Liver (tissue), 10 donors: ENCODE measurements at places on chromosomes 3 and 15. TPM values are rescaled to one million over a fixed set of nuclear protein-coding genes. Genes with fewer than 3 reads are reported as not detected.

ADAMTS9 gene
- 13.5 TPM for total RNA-seq

DYNLT2B gene
- 1.1 TPM for total RNA-seq

DTX3L gene
- 29.4 TPM for total RNA-seq

BCHE gene
- total RNA-seq: 37.2 TPM

- no peak for DNase-seq
Measured at GRCh38 chr3:113304102-113304501, 92.7 kb downstream of the BOC start.

GRCh38 chr3:186209810-186210752 lies 101.2 kb upstream of the ETV5 start:
- no peak for DNase-seq

DNA sequence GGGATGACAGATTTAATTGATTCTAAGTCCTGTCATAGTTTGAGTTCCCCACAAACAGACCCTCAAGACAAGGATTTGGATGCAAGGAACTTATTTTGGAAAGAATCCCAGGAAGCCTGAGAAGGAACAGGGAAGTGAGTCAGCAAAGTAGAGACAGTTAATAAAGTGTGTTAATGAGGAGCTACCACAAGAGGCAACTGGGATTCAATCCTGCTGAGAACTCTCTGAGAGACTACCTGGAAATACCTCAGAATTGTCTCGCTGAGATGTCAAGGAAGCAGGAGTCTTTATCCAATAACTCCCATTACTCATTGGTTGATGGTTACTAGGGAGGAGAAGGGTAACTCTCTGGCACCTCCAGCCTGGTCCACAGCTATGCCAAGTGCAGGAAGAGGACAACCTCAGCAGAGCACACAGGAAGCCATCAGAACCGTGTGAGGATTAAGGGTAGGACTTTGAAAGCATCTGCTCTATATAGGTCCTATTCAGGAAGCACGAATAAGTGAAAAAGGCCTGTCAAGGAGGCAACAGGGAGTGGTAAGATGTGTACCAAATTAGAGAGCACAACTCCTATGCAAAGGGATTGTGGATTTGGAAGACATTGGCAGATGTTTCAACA lies 311.1 kb upstream of the KCNH8 start:
- DNase-seq: no peak

- DNase-seq: no peak
Measured at GRCh38 chr3:138440596-138440995, 6.2 kb downstream of the ESYT3 start.

- DNase-seq: no peak
Measured at GRCh38 chr3:115804713-115805119, 181.4 kb downstream of the GAP43 start.

- DNase-seq: no peak
Measured at GRCh38 chr3:194945508-194945907, 259.8 kb downstream of the FAM43A start.

DNA sequence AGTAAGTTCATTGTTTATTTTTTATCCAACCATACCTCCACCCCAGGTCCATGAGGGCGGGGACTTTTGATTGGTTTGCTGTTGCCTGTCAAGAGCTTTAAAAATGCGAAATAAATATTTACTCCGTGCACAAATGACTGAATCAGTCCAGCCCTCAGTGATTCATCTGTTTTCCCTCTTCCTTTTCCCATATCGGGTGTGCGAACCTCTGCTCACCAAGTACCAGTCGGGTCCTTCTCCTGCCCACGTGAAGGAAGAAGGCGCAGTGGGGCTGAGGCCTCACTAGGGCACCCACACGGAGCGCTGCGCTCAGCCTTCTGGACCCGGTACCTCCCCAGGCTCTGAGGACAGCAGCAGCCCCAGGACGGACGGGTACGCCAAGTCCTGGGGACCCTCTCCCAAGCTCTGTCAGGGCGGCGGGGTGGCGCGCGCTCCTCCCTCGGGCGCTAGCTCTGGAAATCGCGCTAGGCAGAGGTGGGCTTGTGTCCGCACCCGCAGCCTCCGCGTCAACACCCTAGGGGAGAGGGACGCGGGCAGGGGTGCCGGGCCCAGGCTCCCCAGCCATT lies 70.5 kb upstream of the EPHB3 start:
- DNase-seq: no peak

DNA sequence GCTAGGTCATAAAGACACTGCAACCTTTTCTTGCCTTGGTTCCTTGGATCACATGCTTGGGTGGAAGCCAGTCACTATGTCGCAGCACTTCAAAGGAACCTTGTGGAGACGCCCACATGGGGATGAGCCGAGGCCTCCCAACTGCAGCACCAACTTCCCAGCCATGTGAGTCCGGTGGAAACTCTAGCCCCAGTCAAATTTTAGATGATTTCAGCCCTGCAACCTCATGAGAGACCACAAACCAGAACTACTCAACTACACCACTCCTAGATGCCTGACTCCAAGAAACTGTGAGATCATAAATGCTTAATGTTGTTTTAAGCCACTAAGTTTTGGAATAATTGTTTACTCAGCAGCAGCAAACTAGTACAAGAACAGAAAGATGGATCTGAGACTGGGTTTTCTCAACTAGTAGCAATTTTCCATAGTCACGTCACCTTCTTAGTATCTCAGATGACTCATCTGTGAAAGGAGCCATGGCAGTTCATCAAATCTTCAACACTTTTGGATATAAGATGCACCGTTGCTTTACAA lies 86.5 kb downstream of the MB21D2 start:
- DNase-seq: no peak

GRCh38 chr3:31343075-31343474 lies 189.7 kb upstream of the STT3B start:
- no peak for DNase-seq

- no peak for DNase-seq
Measured at GRCh38 chr15:76972389-76973361, 22.3 kb upstream of the PSTPIP1 start.

DNA sequence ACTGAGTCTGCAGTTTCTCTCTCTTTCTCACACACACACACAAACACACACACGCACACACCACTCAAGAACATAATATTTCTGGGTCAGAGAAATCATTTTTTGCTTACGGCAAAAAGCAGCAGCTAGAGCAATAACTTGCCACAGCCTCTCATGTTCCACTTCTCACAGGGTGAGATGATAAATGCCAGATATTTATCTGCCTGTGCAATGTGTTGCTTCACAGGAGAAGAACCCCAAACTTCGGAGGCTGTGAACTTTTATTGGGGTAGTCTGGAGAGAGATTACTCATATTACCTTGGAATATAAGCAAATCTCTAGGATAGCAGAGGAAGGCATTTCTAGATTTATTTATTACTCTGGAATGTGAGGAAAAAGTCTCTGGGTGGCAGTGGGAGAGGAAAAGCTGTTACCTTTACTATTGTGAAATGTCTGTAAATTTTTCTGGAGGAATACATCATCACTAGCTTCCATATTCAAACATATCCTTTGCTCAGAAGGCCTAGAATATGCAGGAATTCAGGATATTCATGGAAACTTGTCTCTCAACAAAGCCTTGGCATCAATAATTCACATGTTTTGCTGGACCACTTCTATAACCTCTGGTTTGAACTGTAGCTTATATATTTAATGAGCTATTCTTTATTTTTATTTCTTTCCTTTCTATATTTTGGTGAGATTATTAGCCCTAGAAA lies 369.2 kb downstream of the NSUN3 start:
- DNase-seq: no peak
